ENCODE measurements at places on chromosomes 2 and 18.

DNA sequence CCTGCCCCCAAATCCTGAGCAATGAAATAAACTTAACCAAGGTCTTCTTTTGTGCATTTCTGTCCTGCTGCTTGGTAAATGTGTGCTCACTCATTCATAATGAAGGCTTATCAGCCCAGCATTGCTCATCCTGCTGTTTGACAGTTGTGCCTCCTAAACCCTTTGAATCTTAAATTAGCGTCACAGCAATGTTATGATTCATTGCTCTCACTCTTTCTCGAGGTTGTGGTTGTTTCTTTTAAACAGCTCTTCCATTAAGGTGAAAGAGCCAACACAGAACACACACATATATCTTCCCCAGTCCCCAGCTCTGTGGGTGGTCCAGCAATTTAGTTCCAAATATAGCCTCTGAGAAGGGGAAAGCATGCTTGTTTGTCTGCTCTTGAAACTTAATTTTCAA is 84.0 kb downstream of the EVA1A start:
- DNase-seq, result no peak

DNA sequence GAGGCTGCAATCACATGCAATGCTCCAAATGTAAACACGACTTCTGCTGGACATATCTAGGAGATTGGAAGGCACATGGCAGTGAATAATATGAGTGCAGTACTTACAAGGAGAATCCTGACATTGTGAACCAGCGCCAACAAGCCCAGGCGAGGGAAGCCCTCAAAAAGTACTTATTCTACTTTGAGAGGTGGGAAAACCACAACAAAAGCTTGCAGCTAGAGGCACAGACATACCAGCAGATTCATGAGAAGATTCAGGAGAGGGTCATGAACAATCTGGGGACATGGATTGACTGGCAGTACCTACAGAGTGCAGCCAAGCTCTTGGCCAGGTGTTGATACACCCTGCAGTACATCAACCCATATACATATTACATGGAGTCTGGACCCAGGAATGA is 475.7 kb upstream of the CDH2 start:
- DNase-seq, result no peak

DNA sequence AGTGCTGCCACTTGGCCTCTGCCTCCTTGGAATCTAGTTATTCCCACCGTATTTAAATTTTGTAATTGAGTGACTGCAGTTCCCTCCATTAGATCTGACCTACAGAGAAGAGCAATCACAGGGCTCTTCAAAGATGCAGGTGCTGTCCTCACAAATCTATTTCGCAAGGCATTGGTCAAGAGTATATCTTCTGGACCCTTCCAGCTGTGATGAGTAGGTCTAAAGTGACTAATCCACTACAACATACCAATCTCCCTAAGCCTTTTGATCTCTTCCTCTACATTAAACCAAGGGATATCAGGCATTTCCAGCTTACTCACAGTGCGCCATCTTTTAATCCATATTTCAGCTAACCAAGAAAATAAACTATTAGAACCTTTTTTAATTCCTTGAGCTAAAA is 65.1 kb upstream of the COL3A1 start:
- no peak for DNase-seq

DNA sequence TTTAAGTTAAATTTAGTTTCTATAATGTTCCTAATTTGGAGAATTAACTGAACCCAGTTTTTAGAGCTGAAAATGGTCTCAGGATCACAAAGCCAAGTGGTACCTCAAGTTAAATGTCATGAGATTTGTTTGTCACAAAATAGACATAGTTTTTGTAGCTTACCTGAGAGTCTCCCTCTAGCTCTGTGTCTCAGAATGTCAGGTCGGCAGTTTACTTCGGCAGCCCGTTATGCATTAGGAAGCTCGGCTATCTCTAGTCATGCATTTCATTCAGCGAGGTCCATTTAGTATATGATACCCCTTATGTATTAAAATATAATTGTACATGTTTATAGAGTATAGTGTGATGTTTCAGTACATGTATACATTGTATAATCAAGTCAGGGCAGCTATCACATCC is 155.6 kb downstream of the EML6 start:
- no peak for DNase-seq

DNA sequence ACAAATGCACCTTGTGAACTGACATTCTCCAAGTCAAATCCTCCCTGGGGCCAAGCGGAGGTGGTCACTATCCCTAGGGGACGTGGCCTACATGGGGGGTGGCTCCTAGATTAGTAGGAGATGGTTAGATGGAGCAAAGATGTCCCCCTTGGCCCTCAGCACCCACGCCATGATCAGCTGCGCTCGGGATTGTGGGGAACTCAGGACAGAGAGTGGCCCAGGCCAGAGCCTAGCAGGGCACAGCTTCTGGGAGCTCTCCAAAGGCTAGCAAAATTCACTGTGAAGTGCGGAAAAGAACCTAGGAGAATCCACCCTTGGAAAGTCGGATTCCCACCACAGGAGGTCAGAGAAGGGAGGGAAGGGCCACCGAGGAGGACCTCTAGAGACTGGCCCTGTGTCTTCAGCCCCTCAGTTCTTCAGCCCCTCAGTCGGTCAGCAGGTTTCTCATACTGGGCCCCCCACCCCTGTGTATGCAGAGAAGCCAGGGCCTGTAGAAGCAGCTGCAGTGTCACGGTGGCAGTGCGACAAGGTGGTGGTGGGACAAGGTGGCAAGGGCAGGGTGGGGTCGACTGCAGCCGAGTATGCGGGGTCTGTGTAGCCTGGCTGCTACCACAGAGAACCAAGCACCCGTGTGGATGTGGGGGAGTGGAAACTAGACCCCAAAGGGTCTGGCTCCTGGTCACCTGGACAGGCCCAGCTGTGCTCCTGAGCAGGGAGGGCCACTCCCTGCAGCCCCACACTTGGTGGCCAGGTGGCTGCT is 18.4 kb downstream of the GPR55 start:
- DNase-seq, result no peak

GRCh38 chr2:86295066-86295465 is 42.4 kb downstream of the REEP1 start:
- DNase-seq, result no peak

- no peak for DNase-seq
Observed at GRCh38 chr2:171878481-171878993, 15.5 kb downstream of the SLC25A12 start.

GRCh38 chr18:13221869-13222855 is 3.6 kb downstream of the LDLRAD4 start:
- peak; percentile 14 for DNase-seq

GRCh38 chr2:18987592-18988073 is 370.8 kb downstream of the OSR1 start:
- DNase-seq, result no peak

DNA sequence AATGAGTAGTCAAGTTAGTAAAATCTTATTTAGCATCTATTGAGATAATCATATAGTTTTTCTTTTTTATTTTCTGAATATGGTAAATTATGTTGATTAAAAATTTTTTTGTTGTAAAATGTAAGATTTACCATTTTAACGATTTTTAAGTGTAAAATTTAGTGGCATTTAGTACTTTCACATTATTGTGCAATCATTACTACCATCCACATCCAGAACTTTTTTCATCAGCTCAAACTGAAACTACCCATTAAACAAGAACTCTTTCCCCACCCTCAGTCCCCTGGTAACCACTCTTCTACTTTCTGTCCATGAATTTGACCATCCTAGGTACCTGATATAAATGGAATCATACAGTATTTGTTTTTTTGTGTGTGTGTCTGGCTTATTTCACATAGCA is 11.1 kb downstream of the RAB3GAP1 start:
- DNase-seq, result no peak

DNA sequence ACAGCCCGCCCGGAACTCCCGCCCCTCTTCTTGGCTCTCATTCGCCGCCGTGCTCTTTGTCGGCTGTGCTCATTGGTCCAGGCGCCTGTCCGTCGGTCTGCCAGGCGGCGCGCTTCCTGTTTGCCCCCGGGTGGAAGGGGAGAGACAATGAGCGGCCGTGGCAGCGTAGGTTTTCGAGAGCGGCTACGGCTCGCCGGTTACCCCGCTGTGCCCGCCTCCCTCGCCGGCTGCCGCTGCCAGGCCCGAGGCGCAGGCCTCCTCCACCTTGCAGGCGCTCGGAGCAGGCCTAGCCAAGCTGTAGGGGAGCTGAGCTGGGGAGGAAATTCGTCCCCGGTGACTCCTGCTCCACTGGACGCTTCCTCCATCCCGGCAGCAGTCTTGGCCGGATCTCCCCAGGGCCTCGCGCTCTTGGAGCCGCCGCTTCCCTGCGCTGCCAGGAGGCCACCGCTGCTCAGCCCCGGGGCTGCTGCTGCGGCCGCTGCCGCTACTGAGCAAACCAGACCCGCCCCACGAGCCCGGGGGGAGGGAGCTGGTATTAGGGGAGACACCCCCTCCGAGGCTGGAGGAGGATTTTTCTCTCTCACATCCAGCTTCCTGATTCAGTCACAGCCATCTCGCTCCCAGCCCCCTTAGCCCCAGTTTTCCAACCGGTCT is at the start of gene SP3:
Gene SP3 (minus strand): TSS at position 2 of the 654 bp plus-strand sequence. CDS start 202 bp downstream, outside the sequence.
- peak; percentile 93 for DNase-seq

GRCh38 chr2:38095996-38096861 is 20.3 kb upstream of the CYP1B1 start:
- no peak for DNase-seq

DNA sequence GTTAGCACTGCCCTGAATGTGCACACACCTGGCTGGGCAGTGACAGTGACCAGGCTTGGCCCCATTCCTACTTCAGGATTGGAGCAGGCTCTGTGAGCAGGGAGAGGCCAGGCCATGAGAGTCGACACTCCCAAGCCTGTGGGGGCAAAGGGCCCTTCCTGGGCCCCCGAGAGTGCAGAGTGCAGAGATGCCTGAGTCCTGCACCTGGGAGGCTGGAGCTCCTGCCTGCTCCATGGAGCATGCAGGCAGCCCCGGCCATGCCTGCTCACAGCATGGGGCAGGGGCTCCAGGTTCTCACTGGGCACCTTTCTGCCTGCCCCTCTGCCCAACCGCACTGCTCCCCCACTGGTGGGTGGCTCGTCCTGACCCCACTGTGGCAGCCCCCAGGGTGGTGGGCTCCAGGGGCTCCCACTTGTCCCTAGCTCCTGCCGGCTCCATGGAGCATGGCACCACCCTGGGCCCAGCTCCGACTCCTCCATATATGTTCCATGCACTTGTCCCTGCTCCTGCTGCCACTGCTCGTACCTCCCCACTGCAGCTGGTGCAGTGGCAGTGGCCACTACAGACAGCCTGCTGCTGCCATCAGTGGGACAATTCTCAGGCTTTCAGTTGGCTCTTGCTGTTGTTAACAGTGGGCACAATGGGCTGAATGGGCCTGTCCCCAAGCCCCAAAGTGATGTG is 282.0 kb downstream of the RPRM start:
- no peak for DNase-seq

- DNase-seq, result no peak
Observed at GRCh38 chr2:164242409-164242808, 378.9 kb downstream of the GRB14 start.

GRCh38 chr2:54106631-54107454 is 8.6 kb upstream of the ACYP2 start:
- no peak for DNase-seq

GRCh38 chr2:72859831-72860262 is 27.4 kb upstream of the SPR start:
- peak; percentile 2 for DNase-seq

DNA sequence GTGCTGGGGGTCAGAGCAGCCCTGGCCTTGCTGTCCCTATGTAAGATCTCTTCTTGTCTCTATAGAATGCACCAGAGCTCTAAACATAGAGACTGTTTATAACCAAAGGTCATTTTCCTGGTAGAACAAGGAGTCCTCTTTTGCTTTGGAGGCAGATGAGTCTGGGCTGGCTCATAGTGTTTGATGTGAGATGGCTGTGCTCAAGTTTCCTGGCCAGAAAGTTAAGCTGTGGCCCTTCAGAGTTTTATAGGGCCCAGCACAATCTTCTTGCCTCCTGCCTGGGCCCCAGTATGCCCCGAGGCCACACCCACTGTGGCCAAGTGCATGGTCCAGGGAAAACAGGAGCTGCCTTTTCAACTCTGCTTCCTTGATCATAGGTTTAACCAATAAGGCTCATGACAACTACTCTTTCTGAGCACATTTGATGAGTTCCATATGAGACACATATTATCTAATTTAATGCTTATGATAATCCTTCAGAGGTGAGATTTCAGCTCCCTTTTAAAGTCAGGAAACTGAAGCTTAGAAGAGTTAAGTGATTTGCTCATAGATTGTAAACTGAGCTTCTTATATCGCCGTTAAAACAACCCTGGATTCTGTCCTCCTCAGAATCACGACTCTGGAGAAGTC is 66.3 kb downstream of the MYCN start:
- DNase-seq, result no peak

DNA sequence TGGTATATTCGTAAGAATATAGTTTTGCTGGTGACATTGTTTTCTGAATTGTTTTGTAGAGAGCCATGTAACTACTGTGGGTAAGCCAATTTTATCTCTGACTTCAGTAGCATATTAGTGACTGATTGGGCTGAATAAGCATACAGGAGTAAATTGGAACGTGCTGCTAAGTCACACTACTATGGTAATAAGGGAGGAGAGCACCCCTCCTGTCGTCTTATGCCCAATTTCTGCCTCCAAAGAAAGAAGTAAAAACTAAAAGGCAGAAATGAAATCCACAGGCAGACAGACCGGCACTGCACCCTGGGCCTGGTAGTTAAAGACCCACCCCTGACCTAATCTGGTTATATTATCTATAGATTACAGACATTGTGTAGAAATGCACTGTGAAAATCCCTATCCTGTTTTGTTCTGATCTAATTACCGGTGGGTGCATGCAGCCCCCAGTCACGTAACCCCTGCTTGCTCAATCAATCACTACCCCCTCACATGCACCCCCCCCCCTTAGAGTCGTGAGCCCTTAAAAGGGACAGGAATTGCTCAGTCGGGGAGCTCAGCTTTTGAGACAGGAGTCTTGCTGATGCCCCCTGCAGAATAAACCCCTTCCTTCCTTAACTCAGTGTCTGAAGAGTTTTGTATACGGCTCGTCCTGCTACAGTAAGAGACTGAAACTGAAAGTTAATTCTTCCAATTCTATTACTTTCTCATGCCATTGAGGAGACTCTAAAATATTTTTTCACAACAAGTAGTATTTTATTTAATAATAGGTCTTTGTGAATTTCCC is 167.0 kb downstream of the ZNF804A start:
- no peak for DNase-seq

DNA sequence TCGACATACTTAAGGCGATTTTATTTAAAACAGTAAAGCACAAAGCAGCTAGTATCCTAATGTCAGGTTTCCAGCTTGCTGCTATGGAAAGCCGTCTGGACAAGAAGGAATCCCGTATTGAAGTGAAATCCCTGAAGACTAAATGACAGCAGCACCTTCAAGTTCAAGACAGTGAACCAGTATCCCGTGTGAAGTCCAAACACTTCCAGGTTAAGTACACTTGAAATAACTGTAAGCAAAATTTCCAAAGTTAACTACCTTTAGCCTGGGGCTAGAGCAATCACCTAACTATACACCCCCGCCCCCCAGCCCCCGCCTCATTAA is 1.2 kb downstream of the MBOAT2 start:
- no peak for DNase-seq

DNA sequence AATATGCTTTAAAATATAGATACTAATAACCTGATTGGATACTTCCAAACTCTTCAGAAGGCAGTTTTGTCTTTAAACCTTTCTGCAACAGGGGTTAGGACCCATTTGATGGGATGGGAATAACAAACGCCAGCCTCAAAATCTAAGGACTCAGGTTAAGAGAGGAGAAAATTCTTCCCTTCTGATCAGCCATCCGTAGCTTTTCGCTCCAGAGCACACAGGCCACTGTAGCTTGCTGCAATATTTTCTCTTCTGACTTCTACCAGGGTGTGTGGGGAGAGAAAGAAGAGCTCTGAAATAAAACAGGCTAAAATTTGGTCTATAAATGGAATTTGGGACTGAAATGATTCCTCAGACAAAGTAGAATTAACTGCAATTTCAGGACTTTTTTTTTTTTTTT is 95.1 kb downstream of the ALPK2 start:
- DNase-seq, result no peak

GRCh38 chr18:41022484-41022883 is 932.5 kb upstream of the PIK3C3 start:
- DNase-seq, result no peak
